Lung (tissue), 17 donors: ENCODE measurements at places on chromosomes 16 and 17. TPM values are rescaled to one million over a fixed set of nuclear protein-coding genes. Genes with fewer than 3 reads are reported as not detected.

GRCh38 chr17:27635275-27635823, 4.4 kb downstream of the LGALS9 start:
- H3K27ac ChIP-seq = no peak overlapping the region
- no peak overlapping the region for H3K4me3 ChIP-seq
- H3K36me3 ChIP-seq = peaks cover 7% of the 10 kb centered on the region
- H3K4me1 ChIP-seq = peaks cover 5% of the 10 kb centered on the region

DNA sequence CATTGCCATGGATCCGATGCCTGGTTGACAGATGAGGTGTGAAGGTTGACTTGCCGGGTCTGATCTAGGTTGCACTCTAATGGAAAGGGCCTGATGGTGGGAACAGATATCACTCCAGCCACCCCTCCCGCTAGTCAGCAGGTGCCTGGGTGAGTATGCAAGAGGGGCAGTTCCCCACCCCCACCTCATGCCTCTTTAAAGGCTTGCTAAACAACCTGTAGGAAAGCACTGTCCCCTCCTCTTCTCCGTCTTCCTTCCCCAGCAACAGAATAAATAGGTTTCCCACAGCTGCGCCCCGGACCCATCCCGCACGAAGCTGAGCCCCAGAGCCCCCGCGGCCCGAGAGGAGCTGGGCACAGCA, 746 bp upstream of the TMEM132E start:
- no peak for DNase-seq
- no peak overlapping the region for H3K4me3 ChIP-seq
- H3K36me3 ChIP-seq = no peaks in the 10 kb centered on the region
- H3K27me3 ChIP-seq = peaks cover 69% of the 10 kb centered on the region
- H3K27ac ChIP-seq = no peak overlapping the region

- H3K27me3 ChIP-seq = no peaks in the 10 kb centered on the region
- no peak for DNase-seq
- no peak overlapping the region for H3K4me3 ChIP-seq
- no peaks in the 10 kb centered on the region for H3K36me3 ChIP-seq
- no peak overlapping the region for H3K27ac ChIP-seq
Observed at GRCh38 chr16:52095471-52095870, 451.5 kb downstream of the TOX3 start.

- no peaks in the 10 kb centered on the region for H3K27me3 ChIP-seq
- peaks cover 14% of the 10 kb centered on the region for H3K4me1 ChIP-seq
- peak; percentile 99 for DNase-seq
- H3K4me3 ChIP-seq = no peak overlapping the region
- peaks cover 56% of the 10 kb centered on the region for H3K36me3 ChIP-seq
Observed at GRCh38 chr17:65531256-65532100, 30.0 kb downstream of the AXIN2 start.

DNA sequence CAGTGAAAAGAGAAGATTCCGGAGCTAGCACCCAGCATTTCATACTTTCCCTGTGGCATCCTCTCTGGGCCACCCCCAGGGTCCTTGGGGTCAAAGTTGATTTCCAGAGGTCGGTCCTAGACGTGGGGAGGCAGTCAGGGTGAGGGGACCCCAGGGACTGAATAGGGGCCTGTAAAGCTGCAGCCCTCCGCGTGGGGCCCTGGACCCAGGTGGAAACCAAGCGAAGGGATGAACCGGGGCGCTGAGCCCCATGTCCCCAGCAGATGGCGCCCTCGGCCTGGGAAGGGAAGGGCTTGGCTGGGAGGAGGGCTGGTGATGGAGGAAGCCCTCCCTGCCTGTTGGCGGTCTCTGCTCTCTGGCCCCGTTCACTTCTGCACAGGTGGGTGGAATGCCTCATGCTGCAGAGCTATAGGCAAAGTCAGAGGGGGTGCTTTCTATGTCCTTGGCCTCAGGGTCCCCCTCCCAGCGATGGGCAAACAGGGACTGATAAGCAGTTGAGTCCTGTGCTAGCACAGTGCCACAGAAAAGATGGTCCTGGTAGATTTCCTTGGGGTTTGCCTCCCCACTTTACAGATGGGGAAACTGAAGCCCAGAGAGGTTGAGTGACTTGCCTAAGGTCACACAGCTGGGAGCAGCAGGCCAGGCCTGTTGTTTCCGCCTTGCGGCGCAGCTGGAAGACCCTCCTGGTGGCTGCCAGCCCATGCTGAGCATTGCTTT, 163.4 kb upstream of the CIBAR2 start:
- H3K27me3 ChIP-seq = no peaks in the 10 kb centered on the region
- no peak overlapping the region for H3K27ac ChIP-seq
- peaks cover 49% of the 10 kb centered on the region for H3K4me1 ChIP-seq
- H3K4me3 ChIP-seq = no peak overlapping the region
- H3K36me3 ChIP-seq = no peaks in the 10 kb centered on the region

GRCh38 chr17:64994281-64994680, 62.3 kb downstream of the GNA13 start:
- H3K27me3 ChIP-seq = no peaks in the 10 kb centered on the region
- H3K27ac ChIP-seq = no peak overlapping the region
- H3K36me3 ChIP-seq = no peaks in the 10 kb centered on the region
- H3K4me3 ChIP-seq = no peak overlapping the region
- peaks cover 3% of the 10 kb centered on the region for H3K4me1 ChIP-seq

DNA sequence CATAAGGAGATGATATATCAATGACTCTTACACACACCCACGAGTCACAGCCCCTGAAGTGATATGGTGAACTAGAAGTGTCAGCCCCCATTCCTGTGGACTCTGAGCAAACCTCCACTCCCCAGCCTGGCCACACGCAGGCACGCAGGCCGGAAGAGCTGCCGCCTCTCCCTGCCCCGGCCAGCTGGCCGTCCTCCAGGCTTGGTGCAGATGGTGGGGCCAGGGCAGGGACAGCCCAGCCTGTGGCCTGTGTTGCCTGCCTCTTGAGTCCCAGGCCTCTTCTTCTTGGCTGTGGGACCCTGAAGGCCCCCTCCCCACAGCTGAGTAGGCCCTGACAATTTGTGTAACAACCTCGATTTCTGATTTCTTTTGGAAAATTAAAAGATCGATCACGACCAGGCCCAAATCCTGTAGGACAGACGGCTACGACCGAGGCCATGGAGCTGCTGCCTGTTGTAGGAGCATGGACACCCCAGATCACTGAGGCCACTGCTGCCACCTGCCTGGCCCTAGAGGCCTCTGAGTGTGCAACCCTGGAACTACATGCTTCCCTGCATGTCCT, 10.0 kb upstream of the MPRIP start:
- DNase-seq = peak; percentile 90
- no peaks in the 10 kb centered on the region for H3K36me3 ChIP-seq
- H3K27me3 ChIP-seq = no peaks in the 10 kb centered on the region
- H3K4me3 ChIP-seq = no peak overlapping the region
- peaks cover 28% of the 10 kb centered on the region for H3K4me1 ChIP-seq

DNA sequence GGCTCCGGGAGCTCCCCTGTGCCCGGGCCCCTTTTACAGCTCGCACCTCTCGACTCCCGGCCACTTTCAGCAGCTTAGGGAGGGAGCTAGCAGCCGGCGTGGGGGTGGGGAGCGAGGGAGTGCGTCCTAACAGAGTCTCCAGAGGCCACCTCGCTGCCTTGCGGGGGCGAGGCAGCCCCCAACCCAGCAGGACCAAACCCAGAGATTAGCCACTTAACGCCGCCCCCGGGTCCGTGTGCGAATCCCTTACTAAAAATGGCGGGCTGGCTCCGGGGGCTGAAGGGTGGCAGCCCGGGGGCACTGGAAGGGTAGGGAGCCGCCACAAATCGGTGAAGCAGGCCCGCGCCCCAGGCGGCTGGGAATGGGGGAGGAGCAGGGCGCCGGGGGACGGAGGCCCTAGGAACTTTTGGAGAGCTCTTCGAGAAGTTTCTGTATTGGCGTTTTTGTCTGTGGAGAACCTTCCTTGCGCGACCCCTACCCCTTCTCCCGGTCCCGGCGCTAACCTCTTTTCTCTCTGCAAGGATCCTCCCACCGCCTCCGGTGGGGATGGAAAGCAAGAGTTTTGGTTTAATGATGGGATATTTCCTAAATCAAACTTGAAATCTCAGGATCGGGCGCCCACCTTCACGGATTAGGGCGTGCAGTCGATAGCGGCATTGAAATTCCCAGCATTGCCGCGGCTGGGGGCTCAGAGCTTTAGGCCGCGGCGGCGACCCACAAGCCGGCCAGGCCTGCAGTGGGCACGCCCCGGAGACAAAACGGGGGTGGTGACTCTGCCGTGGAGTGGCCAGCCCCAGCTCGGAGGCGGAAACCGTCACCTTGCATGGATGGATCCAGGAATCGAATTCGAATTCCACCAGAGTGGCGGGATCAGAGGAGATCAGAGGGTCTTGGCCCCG, 793 bp upstream of the IRX3 start:
- H3K27me3 ChIP-seq = peaks cover 6% of the 10 kb centered on the region
- DNase-seq = no peak
- no peaks in the 10 kb centered on the region for H3K36me3 ChIP-seq
- H3K27ac ChIP-seq = peak overlapping the region; percentile 78
- H3K4me3 ChIP-seq = peak overlapping the region; percentile 22

GRCh38 chr17:77264617-77265230, 124.0 kb downstream of the SEC14L1 start:
- no peaks in the 10 kb centered on the region for H3K27me3 ChIP-seq
- H3K36me3 ChIP-seq = no peaks in the 10 kb centered on the region
- H3K4me1 ChIP-seq = no peaks in the 10 kb centered on the region
- H3K4me3 ChIP-seq = no peak overlapping the region
- no peak for DNase-seq

DNA sequence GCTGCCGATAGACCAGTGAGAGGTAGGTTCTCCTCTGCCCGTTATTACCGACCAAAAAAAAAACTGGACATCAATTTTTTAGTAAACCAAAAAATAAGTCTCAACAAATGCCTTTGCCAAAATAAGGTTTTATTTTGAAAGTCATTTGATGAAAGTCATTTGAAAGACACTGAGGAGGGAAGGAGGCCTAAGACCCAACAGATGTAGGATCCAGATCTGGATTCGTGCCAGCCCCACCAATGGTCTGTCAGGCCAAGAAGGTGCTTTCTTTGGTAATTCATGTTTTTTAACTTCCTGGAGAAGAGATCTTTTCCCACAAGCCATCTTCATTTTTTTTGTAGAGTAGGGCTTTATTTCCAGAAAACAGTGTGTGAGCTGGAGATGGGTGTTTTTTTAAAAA, 18.1 kb downstream of the NTAN1 start:
- no peaks in the 10 kb centered on the region for H3K27me3 ChIP-seq
- peaks cover 3% of the 10 kb centered on the region for H3K4me1 ChIP-seq
- H3K36me3 ChIP-seq = peaks cover 23% of the 10 kb centered on the region

DNA sequence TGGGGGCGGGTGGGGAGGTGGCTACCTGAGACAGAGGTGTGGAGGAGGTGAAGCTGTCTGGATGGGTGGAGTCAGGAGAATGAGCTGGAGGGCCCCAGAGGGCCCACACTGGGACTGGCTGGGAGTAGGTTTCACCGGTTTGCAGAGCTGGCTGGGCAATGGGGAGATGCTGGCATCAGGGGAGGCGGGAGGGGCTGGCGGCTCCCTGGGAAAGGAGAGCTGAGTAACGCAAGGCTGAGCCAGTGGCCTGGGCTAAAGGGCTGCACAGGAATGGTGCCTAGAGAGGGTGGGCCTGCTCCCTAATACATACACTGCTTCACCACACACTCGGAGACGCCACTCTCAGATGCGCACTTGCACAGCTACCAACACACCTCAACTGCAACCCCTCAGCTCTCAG, 12.4 kb downstream of the P3H4 start:
- H3K36me3 ChIP-seq = peaks cover 4% of the 10 kb centered on the region
- DNase-seq = no peak
- H3K27me3 ChIP-seq = no peaks in the 10 kb centered on the region
- H3K27ac ChIP-seq = no peak overlapping the region

- peak overlapping the region; percentile 47 for H3K27ac ChIP-seq
- H3K4me3 ChIP-seq = no peak overlapping the region
- no peak for DNase-seq
- H3K36me3 ChIP-seq = peaks cover 13% of the 10 kb centered on the region
- H3K27me3 ChIP-seq = no peaks in the 10 kb centered on the region
- H3K4me1 ChIP-seq = peaks cover 12% of the 10 kb centered on the region
Observed at GRCh38 chr16:29825145-29826044, 5.1 kb downstream of the MVP start.

- no peaks in the 10 kb centered on the region for H3K36me3 ChIP-seq
- H3K4me3 ChIP-seq = no peak within 1 kb of the TSS
- no peak within 1 kb of the TSS for H3K27ac ChIP-seq
- DNase-seq = peak; percentile 40
Observed at GRCh38 chr16:88382491-88383400, at the start of gene ZNF469. TSS of gene ZNF469 (plus strand) at chr16:88382959. CDS start at chr16:88427471, 44,512 bp downstream.

DNA sequence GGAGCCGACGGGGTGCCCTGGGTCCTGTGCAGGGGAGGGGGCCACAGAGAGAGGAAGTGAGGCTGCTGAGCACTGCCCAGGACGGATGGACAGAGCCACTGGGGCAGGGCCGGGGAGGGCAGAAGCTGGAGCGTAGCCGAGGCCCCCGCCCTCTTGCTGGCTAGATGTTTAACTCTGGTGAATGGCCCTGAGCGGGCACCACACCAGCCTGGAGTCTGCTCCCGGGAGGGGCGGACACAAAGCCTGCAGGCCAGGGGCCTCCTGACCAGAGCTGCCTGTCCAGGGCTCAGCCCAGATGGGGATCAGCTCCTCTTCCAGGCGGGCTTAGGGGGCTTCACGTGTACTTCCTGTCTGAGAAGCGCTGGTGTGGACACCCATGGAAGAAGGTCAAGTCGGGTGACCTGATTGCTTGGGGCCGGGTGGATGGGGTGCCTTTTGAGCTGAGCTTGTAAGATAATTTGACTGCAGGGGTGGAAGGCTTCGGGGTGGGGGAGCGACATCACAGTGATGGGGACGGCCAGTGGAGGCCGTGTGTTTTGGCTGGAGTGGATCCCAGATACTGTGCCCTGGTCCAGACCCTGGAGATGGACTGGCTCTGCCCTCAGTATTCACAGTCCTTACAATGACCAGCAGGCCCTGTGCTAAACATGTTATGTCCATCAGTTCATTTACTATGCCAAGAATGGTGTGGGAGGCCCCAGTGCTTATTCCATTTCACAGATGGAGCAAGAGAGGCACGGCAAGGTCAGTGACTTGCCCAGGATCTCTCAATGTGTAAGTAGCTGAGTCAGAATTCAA, 33.7 kb upstream of the CIBAR2 start:
- H3K4me3 ChIP-seq = no peak overlapping the region
- no peaks in the 10 kb centered on the region for H3K36me3 ChIP-seq
- H3K27ac ChIP-seq = no peak overlapping the region
- no peak for DNase-seq
- H3K27me3 ChIP-seq = no peaks in the 10 kb centered on the region
- peaks cover 8% of the 10 kb centered on the region for H3K4me1 ChIP-seq

Gene PLK1
- total RNA-seq = 3.2 TPM

Gene PRR35
- not detected for total RNA-seq

Gene FOXC2
- 0.82 TPM for total RNA-seq

Gene CA5A
- total RNA-seq = 0.03 TPM

Gene HOXB7
- 0.43 TPM for total RNA-seq

Gene CES5A
- total RNA-seq = not detected

Gene CA7
- not detected for total RNA-seq

Gene LRRC59
- total RNA-seq = 117 TPM
